ENCODE measurements at places on chromosomes 11 and 22.

DNA sequence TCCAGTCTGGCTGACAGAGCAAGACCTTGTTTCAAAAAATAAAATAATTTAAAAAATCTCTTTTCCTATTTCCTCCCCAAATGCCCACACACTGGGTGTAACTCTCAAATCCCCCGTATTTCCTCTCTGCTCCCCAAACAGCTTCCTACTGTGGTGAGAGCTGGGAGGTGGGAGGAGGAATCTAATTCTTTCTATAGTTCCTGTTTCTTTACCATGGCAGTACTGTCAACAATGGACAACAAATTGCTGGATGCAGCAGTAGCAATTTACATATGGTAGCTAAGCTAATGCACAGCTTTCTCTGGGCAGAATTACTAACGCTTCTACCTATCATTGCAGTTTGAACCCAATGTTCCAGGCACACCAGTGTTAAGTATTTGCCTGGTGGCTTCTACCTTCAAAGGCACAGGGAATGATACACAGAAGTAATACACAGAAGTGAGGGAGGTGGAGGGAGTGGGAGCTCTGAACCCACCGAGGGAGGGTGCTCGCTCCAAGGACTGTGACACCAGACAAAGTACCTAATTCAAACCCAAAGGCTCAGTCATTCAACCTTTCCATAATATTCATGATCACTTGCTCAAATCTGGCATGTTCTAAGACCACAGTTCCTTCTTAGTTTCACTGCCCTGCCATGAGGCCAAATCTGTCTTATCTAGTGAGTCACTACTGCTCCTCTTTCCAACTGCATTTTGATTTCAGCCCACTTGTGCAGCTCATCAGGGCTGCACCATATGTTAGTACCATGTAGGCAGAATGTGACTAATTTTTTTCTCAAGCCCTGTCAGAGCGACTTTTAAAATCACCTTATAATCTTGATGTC is 37.9 kb downstream of the CELF1 start:
- DNase-seq: no peak

GRCh38 chr22:26648011-26648497 is 9.3 kb upstream of the MIAT start:
- DNase-seq: no peak

GRCh38 chr22:48760481-48761390 is 1066.9 kb downstream of the BRD1 start:
- no peak for DNase-seq

DNA sequence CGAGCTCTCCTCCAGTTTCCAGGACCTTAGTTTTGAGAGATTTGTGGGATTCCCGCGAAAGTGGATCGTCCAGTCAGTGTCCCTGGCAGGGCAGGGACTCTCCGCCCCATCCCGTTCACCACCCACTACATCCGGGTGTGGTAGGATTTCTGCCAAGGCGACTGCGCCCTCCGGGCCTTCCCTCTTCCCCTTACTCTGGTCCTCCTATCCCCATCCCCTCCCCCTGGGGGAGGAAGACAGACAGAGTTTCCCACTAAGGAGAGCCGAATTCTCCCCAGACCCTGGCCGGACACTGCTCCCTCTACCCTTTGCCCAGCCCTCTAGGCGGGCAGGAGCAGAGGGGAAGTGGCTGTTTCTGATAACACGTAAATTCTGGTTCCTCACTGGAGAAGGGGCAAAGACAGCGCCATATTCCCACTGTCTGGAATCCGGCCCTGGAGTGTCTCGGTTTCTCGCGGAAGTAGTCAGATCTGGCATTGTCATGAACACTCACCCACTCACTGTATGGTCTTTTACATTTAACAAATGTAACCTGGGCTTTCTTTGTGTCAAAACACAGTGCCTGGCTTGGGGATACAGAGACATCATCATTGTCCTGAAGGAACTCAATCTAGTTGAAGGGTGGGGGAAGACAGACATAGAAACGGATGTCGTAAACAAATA is 1.1 kb upstream of the NECTIN1 start:
- DNase-seq: no peak

GRCh38 chr11:41431784-41432183 is 27.7 kb downstream of the LRRC4C start:
- no peak for DNase-seq

DNA sequence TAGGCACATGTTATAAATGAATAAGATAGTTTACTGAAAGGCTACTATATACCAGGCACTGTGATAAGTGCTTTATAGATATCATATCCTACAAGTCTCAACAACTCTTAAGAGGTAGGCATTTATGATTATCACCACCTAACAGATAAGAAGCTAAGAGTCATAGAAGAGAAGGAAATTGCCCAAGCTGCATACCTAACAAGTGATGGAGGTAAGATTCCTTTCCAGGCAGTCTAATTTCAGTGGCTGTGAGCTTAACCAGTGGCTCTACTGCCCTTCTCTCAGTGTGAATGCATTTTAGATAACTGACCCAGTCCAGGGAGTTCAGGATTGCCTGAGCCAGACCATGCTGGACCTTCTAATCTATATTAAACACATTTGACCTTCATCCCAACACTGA is 39.2 kb downstream of the HEPHL1 start:
- no peak for DNase-seq

DNA sequence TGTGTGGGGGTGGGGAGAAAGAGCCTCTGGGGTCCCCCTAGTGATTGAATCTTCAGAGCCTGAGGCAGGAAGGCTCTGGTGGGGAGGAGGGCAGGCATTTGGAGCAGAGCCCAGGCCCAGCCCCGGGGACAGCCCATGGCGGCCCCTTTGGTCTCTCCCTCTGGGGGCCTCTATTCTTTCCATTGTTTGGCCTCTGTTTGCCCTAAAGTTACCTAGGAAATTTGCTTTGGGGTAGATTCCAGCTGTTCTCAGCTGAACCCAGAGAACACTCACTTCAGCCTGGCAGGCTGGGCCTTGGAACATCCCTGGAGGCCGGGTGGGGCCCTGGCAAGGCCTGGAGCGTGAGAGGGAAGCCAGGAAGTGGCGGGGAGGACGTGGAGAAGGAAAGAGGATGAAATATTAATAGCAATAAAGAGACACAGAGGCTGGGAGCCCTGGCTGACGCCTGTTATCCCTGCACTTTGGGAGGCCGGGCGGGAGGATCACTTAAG is 22.9 kb upstream of the A4GALT start:
- DNase-seq: no peak

GRCh38 chr22:29481265-29482000 is 1.4 kb downstream of the NEFH start:
- no peak for DNase-seq

GRCh38 chr11:68659158-68659921 is 25.0 kb upstream of the GAL start:
- no peak for DNase-seq

DNA sequence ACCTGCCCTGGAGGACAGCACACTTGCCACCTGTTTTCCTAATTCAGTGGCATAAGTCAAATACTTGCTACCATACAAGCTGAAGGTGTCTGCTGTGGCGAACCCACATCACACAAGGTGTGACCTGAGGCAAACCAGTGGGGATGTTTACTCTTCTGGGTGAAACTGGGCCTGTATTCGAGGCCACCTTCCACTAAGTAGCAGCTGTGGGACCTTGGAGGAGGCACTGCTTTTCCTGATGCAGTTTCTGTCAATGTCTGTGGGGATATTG is 927.4 kb downstream of the BRD1 start:
- DNase-seq: no peak

DNA sequence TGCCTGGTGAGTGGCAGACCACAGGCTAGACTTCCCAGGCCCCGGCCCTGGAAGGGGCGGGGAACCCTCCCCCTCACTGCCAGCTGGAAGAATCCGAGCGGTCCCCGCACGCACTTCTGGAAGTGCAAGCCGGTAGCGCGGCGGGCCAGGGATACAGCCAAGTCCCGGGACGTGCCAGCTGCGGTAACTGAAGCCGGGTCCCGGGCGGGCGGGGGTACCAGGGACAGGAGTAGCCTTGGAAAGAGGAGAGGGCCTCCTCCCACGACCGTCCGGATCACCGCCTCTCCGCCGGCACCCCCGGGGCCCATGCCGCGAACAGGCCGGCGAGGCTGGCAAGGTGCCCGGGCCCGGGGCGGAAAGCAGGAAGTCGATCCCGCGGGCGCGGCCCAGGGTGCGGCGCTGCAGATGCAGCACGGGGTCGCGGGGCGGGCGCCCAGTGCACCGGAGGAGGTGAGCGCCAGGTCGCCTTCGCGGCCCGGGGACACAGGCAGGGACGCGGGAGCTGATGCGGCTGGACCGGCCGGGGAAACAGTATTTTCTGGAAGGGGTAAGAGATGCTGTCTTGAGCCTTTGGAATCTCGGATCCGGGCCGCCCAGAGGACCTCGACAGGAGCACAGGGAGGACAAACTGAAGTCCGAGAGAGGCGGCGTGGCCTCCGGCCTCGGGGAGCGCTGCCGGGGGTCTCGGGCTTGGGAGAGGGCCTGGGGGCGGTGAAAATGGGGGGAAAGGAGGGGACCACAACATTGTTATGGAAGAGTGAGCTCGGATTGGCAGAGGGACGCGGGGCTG is 783 bp upstream of the SLC35C1 start:
- DNase-seq: peak; percentile 45

- no peak for DNase-seq
Observed at GRCh38 chr22:50701076-50701419, 28.4 kb downstream of the SHANK3 start.

DNA sequence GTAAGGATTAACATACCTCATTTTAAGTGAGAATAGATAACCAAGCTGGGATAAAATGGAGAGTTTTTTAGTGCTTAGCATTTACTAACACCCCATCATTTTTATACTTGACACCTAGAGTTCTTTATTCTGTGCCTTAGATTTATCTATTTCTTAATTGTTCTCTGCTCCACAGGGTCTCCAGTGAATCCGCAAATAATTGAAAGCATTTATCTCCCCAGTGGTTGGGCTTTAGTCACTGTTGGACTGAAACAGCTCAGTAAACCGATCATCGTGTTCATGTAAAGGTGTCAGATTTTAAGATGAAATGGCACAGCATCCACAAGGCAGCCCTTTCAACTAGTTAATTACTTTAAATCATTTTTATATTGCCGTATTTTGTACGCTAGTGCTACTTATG is 17.8 kb upstream of the GRIA4 start:
- DNase-seq: no peak

GRCh38 chr11:33063326-33063881 is 24.0 kb downstream of the TCP11L1 start:
- no peak for DNase-seq

- no peak for DNase-seq
Observed at GRCh38 chr11:25527841-25528240, 804.1 kb upstream of the ANO3 start.

DNA sequence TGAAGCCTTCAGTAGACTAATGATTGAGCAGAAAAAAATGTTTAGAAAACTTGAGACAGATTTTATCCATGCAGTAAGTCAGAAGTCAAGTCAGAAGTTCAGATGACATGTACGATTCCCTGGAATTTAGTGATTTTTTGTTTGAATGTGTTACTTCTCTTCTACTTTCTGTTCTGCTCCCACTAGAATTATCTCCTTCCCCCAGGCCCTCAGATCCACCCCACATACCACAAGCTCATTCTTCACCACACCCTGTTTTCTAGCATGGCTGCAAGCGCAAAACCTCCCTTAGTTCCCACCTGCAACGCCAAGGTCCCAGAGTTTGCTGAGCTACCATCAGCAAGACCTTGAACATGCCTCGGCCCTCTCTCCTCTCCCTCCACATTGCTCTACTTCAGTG is 64.1 kb downstream of the KCNJ1 start:
- no peak for DNase-seq

GRCh38 chr22:41521126-41521525 is 23.1 kb downstream of the POLR3H start:
- DNase-seq: no peak

GRCh38 chr11:130022799-130023198 is 20.2 kb upstream of the PRDM10 start:
- no peak for DNase-seq

DNA sequence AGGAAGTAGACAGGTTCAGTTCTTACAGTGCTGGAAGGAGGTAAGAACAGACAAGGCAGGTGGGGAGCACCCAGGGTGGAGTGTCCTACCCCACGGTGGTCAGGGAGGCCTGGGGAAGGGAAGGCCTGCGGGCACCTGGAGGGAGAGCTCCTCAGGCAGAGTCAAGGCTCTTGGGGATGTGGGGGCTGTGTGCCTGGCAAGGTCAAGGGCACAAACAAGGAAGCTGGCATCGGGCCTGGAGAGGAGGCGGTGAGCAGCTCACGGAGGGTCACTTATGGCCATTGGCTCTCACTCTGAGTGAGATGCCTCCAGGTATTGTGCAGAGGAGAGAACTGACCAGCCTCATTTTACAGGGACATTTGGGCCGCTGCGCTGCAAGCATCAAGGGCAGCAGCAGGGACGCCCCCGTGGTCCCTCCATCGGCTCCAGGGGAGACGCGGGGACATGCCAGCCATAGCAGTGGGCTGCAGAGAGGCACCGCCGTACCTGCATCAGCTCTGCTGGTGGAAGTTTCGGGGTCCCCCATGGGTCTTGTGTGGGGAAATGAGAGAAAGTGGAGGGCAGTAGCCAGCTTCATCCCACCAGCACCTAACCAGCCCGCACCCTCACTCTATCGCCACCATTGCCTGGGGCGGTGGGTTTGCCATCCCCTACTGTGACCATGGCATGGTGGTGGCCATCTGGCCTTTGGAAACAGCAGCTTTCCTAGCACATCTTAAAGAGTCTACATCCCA is 37.5 kb upstream of the RTL6 start:
- no peak for DNase-seq

DNA sequence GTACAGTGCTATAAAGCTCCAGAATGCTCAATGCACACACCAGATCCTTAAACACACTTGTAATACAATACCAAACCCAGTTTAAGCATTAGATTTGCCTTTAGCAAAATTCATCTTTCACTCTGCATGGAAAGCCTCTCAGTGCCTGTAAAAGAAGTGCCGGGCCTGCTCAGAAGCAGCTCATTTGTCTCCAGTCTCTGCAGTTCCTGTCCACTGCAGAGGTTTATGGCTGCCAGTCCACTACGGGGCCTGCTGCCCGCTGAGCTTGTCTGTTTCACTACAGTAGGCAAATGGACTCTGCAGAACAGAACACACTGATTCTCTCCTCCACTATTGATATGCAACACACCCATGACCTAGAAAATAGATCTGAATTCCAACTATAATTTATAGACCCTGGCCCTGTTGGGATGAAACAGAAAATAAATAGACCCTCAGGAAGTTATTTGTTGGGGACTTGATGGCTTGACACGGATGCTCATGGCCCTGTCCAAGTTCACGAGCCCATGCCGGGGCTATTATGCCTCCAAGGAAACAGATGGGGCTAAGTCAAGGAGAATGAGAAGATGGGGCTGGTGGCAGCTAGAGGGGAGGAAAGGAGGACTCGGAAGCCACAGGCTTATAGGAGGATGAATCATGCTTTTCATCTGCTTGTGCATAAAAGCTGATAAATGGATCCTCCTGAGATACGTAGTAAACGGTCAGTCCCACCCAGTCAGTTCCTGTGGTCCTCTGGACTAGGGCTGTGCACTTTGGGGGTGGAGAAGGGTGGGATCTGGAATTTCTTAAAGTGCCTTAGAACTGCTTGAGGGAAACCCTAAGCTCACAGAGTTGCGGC is 416.8 kb upstream of the TENM4 start:
- no peak for DNase-seq

GRCh38 chr22:22745225-22746060 is 101.0 kb downstream of the GGTLC2 start:
- no peak for DNase-seq
